ENCODE measurements at places on chromosomes 16 and 17.
A peak's percentile ranks its signal among the peaks of the same experiment; 100 is the strongest.

DNA sequence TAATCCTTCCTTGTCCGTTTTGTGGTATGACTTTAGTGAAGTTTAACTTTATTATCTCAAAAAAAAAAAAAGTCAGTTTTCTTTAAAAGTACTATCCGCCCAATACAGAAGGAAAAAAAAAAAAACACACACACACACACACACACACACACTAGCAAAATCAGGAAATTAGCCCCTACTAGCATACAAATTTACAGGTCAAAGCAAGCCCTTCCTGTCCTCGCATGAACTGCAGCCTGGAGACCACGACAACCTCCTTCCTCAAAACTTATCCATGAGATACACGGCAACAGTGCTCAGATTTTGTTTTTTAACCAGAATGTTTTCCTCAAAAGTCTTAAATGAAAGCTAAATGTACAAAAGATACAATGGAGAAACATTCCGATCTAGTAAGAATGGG, 16.2 kb downstream of the NCOR1 start:
- ATAC-seq = no peak

DNA sequence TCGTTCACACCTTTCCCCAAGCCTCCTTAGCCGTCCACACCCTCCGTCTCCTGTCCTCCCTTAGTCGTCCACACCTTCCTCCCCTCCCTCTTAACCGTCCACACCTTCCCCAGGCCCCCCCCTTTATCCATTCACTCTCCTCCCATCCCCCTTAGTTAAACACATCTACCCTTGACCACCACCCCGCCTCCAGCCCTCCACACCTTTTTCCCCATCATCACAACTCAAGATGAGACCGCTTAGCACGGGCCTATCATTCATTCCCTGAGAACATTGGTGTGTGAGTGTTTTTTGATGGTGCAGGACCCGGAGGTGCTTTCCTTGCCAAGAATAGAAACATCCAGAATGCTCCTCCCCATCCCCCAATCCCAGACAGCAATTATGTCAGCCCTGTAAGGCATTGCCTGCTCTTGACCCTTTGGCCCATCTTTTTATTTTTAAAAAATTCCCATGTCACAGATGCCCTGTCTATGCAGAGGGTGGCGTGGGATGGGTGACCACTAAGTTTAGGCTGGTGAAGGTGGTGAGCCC, 1.4 kb downstream of the TENT4B start:
- ATAC-seq = no peak

GRCh38 chr17:80474231-80474960, 2.0 kb downstream of the NPTX1 start:
- ATAC-seq = peak; percentile 26

DNA sequence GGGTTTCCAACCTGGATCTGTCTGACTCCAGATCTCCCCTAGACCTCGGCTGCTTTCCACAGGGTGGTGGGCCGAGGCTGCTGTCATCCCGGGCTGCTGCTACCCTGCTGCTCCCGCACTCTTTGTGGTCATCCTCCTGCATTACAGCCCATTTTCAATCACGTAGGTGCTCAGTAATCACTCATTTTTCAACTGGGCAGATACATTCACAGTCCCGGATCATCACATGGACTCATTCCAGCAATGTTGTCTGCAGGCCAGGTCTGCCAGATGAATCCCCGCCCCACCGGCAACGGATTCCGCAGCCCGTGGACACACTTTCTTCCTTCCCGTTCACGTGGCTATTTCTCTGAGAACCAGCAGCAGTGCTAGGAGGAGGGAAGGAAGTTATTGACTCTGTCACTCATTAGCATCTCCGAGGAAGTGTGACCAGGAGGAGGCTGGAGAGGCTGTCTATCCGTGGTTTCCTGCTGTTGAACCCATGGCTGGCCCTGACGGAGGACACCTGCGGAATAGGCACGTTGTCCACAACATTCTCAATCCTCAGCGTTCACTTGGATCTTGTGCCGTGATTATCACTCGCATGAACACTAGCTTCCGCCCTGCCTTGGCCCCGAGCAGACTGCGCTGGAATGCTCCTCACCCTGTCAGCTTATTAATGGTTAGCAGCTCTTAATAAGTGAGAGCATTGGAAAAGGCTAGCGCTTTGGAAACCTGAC, 14.7 kb upstream of the ZCCHC14 start:
- no peak for ATAC-seq

DNA sequence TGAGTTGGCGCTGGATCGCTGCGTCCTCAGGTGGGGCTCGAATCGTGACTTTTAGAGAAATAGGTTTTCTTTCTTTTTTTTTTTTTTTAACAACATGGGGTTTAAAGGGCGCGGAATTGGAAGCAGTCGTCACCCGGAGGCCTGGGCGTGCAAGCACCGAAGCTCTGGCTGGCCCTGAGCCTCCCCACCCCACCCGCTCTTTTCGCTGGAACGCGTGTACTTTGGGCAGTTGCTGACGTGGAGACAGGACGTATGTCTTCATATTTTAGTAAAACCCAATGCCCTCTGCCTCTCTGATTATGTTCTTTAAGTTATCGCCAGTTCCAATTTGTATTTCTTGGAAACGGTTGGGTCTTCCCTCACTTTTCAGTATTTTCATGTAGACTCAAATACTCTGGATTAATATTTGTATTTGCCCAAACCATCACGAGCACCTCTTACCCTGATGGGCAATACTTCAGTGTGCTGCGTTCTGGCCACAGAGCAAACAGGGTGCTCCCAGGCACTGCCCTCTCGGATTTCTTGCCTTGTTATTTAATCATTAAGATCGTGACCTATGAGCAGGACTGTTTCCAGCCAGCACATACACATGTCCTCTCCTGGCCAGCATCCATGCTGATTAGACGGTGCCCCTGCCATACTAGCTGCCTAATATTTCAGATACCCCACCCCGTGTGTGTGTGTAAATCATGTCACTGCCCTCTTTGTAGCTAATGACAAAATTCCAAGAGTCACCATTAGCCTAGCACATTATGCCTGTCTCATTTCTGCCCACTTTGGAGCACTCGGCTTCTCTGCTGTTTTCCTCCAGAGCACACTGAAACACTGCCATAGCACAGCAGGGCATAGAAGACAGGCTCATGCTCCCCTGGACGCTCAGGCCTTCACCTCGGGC, 805 bp upstream of the C16orf95 start:
- peak; percentile 46 for ATAC-seq

DNA sequence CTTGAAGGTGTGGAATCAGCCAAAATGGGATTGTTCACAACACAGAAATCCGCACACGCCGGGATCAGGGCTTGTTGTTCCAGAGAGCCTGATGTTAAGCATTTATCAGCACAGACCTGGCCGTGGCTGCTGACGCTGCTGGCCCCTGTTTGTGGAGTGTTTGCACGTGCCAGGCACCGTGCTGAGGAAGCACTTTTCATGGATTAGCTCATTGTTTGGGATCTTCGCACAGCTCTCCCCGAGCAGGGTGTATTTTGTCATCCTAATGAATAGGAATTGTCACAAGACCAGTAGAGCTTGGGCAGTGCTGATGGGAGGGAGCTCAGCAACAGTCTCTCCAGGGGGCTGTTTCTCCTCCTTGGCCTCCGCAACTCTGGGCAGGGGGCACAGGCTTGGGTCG, 160.4 kb upstream of the PLCG2 start:
- ATAC-seq = peak; percentile 87

DNA sequence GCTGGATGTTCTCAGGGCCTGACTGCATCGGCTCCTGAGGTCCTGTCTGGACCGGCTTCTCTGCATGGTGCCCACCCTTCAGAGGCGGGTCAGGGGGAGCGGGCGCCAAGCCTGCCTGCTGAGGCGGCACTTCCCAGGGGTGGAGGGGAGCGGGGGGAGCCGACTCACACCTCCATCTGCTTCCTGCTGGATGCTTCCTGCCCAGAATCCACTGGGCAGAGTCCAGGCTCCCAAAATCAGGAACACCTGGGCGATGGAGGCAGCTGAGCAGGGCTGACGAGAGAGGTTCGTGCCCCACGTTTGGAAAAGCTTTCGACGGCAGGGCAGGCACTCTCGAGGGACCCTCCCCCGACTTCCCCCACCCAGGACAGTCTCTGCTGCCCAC, 42.2 kb downstream of the TIMM22 start:
- ATAC-seq = no peak

DNA sequence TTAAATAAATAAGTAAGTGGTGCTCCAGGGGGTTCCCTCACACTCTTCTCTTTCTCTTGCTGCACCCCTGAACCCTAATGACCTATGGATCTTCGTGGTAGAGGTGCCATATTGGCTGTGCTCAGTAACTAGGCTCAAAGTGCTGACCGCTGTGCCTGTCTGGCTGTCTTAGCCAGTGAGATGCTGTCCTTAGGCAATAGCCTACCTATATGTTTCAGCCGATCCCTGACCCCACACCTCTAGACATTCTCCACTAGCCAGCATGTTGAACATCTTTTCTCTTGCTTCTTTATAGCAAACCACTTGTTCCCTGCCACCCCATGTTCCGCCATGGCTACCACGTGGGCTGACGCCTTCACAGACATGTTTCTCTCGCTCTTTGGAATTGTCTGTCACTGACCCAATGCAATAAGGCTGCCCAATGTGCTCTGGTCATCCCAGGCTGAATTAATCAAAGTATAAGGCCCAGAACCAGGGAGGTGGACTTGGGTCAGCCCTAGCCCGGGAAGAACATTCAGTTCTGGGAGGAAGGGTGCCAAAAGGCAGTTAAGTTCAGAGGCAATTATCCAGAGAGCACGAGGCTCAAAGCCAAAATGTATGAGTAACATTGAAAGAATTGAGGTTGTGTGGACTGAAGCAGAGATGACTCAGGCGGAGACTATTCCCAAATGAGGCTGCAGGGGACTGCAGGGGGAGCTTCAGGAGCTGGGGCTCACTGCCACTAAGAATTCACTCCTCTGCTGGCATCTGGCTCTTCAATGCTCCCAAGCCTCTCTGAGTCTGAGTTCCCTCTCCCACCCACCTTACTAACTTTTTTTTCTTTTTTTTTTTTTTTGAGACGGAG, 28.7 kb upstream of the TNRC6A start:
- ATAC-seq = peak; percentile 41

DNA sequence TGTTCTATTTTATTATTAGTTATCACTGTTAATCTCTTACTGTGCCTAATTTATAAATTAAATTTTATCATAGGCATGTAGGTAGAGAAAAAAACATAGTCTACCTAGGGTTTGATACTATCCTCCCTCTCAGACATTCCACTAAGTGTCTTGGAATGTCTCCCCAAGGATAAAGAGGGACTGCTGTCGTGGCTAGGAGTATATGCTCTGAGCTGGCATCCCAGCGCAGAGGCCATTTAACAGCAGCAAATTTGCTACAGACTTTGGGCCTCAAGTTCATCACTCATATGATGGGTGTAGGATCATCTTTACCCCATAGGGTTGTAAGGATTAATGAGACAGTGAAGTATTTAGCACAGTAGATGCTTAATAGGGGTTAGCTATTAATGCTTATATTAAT, 56.7 kb downstream of the ZFHX3 start:
- no peak for ATAC-seq

DNA sequence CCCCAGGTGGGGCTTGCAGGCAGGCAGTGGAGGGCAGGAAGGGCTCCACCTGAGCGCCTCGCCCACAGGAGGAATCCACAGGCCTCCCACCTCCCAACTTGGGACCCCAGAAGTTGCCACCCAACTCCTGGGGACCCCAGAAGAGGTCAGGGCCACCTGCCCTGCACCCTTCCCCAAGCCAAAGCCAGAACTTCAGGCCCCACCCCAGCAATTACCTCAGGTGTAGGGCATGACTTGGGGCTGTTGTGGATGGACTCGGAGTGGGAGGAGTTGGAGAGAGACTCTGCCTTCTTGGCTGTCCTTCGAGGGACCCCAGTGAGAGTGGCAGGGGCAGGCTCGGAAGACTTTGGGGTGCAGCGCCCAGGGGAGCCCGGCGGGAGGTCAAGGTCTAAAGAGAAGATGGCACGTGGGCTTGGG, 10.5 kb downstream of the TSPOAP1 start:
- no peak for ATAC-seq

DNA sequence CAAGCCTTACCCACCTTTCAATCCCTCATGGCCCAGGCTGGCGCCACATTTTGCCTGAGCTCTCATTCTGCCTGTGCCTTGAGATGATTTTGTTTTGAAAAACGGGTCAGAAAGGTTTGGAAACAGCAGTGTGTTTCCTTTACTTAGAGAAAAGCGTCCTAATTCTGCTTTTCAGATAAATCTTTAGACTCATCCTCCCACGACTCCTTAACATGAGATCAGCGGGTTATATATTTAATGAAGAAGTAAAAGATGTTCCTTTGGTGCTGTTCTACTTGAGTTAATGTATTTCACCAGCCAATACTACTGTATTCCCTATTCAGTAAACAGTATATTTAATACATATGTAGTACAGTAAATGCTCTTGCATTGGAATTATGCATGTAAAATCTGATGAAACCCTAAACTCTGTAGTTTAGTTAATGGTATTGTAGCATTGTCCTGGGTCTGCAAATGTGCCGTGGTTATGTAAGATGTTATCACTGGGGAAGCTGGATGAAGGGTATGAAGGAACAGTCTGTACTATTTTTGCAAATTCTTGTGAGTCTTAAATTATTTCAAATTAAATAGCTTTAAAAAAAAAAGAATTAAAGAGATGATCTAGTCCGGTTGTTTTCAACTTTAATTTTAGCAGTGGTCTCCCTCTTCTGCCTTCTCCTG, 199.4 kb upstream of the CACNG5 start:
- no peak for ATAC-seq

GRCh38 chr16:87085441-87085840, 231.8 kb downstream of the C16orf95 start:
- no peak for ATAC-seq

GRCh38 chr17:74325743-74326379, at the start of gene KIF19:
Gene KIF19, plus strand, starts transcription at chr17:74326226. Its CDS starts 124 bp downstream, at chr17:74326350.
- ATAC-seq = peak; percentile 85

GRCh38 chr16:19748389-19749168, 30.5 kb downstream of the IQCK start:
- ATAC-seq = no peak

GRCh38 chr17:7058831-7059447, 15.0 kb upstream of the SLC16A11 start:
- no peak for ATAC-seq

DNA sequence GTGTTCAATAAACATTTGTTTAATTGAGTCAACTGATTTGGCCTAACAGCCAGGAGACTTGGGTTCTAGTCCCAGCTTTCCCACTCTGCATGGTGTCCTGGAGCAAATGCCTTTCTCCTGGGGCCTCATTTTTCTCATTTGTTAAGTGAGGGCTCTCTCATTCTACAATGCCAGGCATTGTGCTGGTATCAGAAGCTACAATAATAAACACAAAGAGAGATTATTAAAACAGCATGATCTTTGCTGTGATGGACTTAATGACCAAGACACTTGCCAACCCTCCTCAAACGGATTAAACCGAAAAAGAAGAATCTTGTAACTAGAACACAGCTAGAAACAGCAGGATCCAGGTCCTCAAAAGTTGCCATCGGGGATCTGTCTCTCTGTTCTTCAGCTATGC, 4.8 kb upstream of the VAMP2 start:
- no peak for ATAC-seq

GRCh38 chr17:39218906-39219305, 6.8 kb downstream of the STAC2 start:
- no peak for ATAC-seq

- peak; percentile 10 for ATAC-seq
Observed at GRCh38 chr16:79429381-79430190, 171.0 kb downstream of the MAF start.

- ATAC-seq = no peak
Observed at GRCh38 chr17:19876529-19877161, 8.9 kb upstream of the ULK2 start.

GRCh38 chr16:56279914-56280313, 88.6 kb downstream of the GNAO1 start:
- no peak for ATAC-seq
